Gastroesophageal sphincter (tissue), 4 donors: ENCODE measurements at places on chromosomes 2 and 18. TPM values are rescaled to one million over a fixed set of nuclear protein-coding genes. Genes with fewer than 3 reads are reported as not detected.

GRCh38 chr2:181810823-181811695 is 80.5 kb upstream of the ITPRID2 start:
- H3K27ac ChIP-seq: peak overlapping the region; percentile 24
- peaks cover 19% of the 10 kb centered on the region for H3K4me1 ChIP-seq
- no peak overlapping the region for H3K4me3 ChIP-seq
- ATAC-seq: peak; percentile 77
- no peaks in the 10 kb centered on the region for H3K27me3 ChIP-seq

DNA sequence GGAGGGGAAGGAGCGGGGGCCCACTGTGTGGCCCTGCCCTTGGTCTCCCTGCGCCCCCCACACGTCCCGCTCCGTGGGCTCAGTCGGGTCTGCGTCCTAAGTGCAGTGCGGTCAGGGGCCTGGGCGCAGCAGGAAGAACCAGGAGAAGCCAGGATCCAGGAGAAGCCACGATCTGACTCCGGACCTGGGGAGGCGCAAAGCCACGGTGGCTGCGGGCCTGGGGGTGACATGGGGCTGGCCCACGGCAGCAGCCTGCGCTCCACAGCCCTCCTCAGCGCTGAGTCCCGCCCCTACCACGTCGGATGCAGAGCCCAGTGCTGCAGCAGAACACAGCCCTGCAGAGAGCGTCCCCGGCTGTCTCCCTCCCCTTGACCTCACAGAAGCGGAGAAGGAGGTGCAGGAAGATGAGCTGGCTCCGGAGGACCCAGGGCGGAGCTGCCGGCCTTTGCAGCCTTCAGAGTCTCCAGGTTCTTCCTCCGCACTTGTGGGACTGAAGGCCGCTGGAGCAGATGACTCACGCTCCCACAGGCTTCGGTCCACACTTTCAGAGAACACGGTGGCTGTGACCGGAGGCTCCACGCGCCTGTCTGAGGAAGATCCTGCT is 589.2 kb upstream of the SALL3 start:
- H3K27ac ChIP-seq: no peak overlapping the region
- H3K4me1 ChIP-seq: no peaks in the 10 kb centered on the region
- no peak for ATAC-seq
- H3K4me3 ChIP-seq: no peak overlapping the region
- peaks cover 16% of the 10 kb centered on the region for H3K27me3 ChIP-seq
- H3K36me3 ChIP-seq: no peaks in the 10 kb centered on the region

DNA sequence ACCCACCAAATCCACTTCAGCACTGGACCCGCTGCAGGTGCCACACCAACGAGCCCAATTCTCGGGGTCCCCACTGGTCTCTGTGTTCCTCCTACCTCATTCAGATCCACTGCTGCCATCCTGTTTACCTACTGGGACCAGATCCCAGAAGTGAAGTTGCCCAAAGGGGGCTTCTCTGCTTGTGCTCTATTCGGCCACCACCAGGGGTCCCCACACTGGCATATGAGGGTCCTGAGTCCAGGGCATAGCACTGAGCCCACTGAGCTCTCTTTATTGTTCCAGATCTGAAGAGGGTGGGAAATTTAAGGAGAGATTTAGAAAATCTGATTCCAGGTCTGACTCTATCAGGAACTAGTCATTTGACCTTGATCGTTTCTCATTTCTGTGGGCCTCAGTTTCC is 2.4 kb downstream of the GPR45 start:
- H3K27ac ChIP-seq: no peak overlapping the region
- ATAC-seq: no peak
- H3K4me3 ChIP-seq: no peak overlapping the region
- H3K27me3 ChIP-seq: peaks cover under 1% of the 10 kb centered on the region
- no peaks in the 10 kb centered on the region for H3K36me3 ChIP-seq

The ANKRD44 gene
- total RNA-seq: 24.4 TPM

GRCh38 chr2:190235101-190235500 is 84.5 kb downstream of the HIBCH start:
- no peak for ATAC-seq
- no peaks in the 10 kb centered on the region for H3K4me1 ChIP-seq
- no peak overlapping the region for H3K27ac ChIP-seq
- H3K4me3 ChIP-seq: no peak overlapping the region
- no peaks in the 10 kb centered on the region for H3K36me3 ChIP-seq

GRCh38 chr2:148888986-148889385 is 14.0 kb downstream of the KIF5C start:
- no peak for ATAC-seq
- peaks cover 13% of the 10 kb centered on the region for H3K4me1 ChIP-seq
- H3K27me3 ChIP-seq: peaks cover 14% of the 10 kb centered on the region

GRCh38 chr2:160427629-160428404 is 65.8 kb downstream of the RBMS1 start:
- peaks cover 64% of the 10 kb centered on the region for H3K4me1 ChIP-seq
- H3K27me3 ChIP-seq: no peaks in the 10 kb centered on the region
- H3K36me3 ChIP-seq: peaks cover 6% of the 10 kb centered on the region
- peak; percentile 75 for ATAC-seq
- peak overlapping the region; percentile 74 for H3K27ac ChIP-seq

DNA sequence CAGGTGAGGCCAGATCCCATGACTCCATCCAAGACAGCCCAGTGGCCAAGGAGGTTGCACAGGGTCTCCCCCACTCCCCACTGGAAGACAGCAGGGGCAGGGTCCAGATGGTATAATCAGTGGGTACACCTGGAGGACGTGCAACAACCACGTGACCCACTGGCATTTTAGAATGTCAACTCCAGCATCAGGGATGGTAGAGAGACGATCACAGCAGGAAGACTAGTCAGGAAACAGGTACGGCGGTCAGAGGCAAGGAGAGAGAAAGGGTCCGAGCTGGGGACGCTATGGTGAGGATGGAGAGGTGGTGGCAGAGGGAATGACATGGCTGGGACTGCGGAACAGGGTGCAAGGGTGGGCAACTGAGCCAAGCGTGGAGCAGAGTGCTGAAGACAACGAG is 23.0 kb downstream of the SERTAD2 start:
- peaks cover 40% of the 10 kb centered on the region for H3K4me1 ChIP-seq
- H3K27ac ChIP-seq: no peak overlapping the region
- no peak overlapping the region for H3K4me3 ChIP-seq
- no peak for ATAC-seq

- peak; percentile 0 for ATAC-seq
- H3K36me3 ChIP-seq: no peaks in the 10 kb centered on the region
These were observed 864 bp upstream of the XPO1 start for GRCh38 chr2:61538920-61539520.

The TXNDC2 gene
- total RNA-seq: 0.62 TPM

DNA sequence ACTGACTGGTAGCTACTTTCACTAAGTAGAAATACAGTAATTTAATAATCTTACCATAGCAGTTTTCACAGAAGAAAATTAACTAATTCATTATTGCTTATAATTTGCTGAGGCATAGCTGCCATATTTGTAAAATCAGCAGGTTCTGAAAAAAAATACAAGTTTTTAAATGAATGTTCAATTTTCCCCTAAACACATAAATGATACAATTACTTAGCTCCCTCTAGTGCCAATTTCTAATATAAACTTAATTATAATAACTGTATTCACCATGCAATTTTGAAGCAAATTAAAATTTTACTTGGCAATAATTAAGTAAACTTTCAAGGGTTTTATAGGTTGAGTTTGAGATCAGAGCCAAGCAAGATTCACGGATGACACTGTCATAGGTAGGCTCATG is 1321.6 kb upstream of the ACVR2A start:
- H3K36me3 ChIP-seq: no peaks in the 10 kb centered on the region
- no peaks in the 10 kb centered on the region for H3K27me3 ChIP-seq
- no peak overlapping the region for H3K27ac ChIP-seq
- no peak overlapping the region for H3K4me3 ChIP-seq
- no peaks in the 10 kb centered on the region for H3K4me1 ChIP-seq

The LIMS1 gene
- total RNA-seq: 79.6 TPM

GRCh38 chr18:7754725-7755181 is 187.6 kb downstream of the PTPRM start:
- H3K27me3 ChIP-seq: no peaks in the 10 kb centered on the region
- H3K4me1 ChIP-seq: peaks cover 11% of the 10 kb centered on the region
- no peaks in the 10 kb centered on the region for H3K36me3 ChIP-seq
- peak; percentile 44 for ATAC-seq
